ENCODE measurements at places on chromosomes 12 and 14.

GRCh38 chr12:68673788-68674187 is 13.0 kb upstream of the NUP107 start:
- DNase-seq, result no peak

DNA sequence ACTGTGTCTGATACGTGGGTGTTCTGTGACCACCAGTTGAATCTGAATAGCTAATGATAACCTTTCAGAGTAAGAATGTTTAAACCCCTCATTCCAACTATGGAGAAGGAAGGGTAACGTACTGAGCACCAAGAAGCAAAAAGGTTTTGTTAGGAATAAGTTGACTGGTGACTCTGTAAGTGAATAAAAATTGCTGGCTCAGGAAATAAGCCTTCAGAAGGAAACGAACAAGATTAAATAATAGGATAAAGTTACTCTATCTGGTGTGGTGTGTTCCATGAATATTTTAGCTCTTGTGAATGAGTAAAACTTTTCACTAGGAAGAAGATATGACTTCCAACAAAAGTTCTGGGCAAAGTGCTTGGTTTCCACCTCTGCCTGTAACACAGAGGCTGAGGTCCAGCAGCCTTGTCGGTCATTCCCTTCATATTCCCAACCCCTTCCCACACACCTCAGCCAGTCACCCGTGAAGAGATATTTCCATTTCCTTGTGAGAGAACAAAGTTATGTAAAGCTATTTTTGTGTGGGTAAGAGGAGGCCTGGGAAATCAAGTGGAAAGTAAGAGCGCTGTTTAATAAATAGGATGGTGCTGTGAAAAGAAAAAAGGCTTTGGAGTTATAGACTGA is 47.1 kb downstream of the ARF6 start:
- no peak for DNase-seq

GRCh38 chr12:9367828-9368227 is 159.6 kb upstream of the PZP start:
- DNase-seq, result no peak

DNA sequence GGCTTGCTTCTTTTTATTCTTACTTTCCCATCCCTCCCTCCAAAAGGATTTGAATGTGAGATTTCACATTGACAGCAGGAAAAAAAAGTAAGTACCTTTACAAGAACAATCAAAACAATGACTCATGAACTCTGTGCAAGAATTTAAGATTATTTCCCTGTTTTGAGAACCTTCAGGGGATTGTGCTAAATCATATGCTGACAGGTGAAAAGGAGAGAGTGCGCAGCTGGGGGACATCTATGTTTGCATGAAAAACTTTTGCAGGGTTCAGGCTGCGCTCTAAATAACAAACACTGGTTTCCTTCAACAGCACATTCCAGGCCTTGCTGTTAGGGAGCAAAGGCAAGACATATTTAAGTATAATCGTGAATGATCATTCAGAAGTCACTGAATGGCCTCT is 27.3 kb downstream of the RERG start:
- peak; percentile 68 for DNase-seq

GRCh38 chr12:82524641-82525040 is 162.1 kb upstream of the TMTC2 start:
- DNase-seq, result no peak

- DNase-seq, result peak; percentile 54
Observed at GRCh38 chr12:56221232-56221756, 428 bp downstream of the RNF41 start.

- DNase-seq, result no peak
Observed at GRCh38 chr12:23744696-23745095, 204.8 kb downstream of the SOX5 start.

- peak; percentile 43 for DNase-seq
Observed at GRCh38 chr14:99272632-99272898, 568 bp upstream of the BCL11B start.

DNA sequence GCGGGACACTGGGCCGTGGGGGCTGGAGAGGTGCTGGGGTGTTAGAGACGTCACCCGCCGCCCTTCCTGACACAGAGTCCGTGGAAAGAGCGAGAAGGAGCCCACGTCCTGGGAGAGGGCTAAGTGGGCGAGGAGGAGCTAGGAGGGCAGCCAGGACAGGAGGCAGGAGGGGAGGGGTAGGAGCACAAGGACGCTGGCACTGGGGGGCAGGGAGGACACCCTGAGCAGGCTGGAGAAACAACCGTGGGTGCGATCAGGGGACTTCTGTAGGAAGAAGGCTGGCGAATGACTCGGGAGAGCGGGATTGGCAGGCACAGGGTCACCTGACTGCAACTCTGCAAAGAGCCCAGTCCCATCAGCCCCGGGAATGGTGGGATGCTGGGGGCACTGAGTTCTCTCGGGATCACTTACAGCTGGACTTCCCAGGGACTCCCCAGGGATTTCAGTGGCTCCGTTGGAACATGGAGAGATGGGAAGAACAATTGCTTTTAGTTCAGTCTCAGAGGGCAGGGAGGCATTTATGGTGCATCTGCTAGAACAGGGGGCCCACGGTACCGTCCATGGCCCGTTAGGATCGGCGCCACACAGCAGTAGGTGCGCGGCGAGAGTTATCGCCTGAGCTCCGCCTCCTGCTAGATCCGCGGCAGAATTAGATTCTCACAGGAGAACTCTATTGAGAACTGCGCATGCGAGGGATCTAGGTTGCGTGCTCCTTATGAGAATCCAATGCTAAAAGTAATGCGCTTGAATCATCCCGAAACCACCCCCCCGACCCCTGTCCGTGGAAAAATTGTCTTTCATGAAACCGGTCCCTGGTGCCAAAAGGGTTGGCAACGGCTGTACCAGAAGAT is 24.3 kb downstream of the UBR7 start:
- peak; percentile 68 for DNase-seq

DNA sequence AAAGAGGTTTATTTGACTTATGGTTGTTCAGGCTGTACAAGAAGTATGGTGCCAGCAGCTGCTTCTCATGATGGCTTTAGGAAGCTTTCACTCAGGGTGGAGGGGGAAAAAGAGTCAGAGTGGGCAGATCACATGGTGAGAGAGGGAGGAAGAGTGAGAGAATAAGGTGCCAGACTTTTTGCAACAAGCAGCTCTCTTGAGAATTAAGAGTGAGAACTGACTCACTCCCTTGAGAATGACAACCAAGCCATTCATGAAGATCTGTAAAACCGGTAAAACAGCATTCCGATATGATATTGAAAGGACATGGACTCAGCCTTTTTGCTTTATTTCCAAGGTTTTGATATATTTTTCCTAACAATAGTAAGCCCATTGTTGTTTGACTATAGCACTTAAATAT is 501.2 kb downstream of the GALC start:
- peak; percentile 78 for DNase-seq

DNA sequence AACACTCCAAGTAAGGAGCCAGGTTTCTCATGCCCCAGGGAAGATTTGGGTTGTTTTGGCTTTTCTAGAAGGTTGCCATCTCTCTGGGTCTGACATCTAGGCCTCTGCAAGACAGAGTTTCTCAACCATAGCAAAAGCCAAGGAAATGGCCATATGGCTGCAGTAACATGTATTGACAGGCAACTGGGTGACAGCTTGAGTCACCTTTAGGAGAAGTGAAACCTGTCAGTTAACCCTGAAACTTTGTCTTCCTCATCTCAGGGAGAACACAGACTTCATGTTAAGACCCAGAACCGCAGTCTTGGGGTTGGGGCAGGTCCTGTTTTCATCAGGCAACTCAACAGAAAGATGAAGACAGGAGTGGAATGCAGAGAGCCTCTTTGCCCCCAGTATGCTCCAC is 46.0 kb upstream of the PLBD1 start:
- DNase-seq, result no peak

- DNase-seq, result no peak
Observed at GRCh38 chr14:55458800-55459515, 18.5 kb upstream of the TBPL2 start.

DNA sequence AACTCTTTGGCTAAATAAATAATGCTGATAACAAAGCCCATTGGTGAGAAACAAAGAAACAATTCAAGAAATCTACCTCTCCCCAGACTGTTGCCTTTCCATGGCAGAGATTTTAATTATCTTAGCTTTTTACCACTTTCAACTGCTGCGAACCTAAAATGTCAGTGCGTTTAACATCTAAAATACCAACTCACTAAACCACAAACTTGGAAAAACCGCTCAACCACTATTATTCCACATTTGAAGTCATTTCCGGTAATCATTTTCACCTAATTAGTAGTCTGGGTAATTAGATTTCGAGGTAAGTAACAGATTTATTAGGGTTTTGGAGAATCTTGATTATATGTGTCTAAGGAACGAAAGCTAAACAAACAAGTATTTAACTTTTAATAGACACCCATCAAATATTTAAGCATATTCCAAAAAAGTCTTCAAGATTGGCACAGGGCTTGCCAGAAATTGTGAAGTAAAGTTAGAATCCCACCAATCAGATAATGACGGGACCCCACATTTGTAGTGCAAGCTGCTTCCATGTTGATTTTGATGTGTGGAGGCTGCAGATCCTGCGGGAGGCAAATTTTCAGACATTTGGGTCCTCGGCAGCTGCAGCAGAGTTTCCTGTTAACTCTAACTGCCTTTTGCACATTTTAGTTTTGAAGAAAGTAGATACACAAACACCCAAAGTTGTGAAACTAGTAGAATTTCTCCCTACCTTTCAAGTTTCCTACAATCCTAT is 4.1 kb downstream of the OTX2 start:
- DNase-seq, result no peak

- peak; percentile 73 for DNase-seq
Observed at GRCh38 chr14:52961060-52961639, 10.3 kb upstream of the FERMT2 start.

DNA sequence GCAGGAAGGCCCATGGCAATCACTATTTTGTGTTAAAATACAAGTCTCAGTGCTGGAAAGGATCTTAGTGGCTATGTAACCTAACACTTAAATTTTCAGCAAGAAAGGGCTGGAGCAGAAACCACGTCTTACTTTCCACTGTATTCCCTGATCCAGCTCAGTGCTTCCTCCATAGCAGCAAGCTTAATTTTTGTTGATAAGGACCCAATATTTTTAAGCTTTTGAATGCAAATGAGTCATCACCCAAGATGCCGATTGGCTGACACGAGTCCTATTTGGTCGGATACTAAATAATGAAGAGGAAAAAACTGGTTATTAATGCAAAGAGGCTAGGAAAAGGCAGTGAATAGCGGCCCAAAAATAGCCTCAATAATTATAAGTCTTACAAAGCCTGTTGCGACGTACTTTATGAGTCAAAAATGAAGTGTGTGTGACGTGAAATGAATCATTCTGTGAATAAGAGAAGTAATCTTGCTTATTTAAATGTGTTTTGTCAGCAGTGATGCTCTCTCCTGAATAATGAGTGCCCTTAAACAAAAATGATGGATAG is 46.9 kb upstream of the IGF1 start:
- no peak for DNase-seq

- peak; percentile 12 for DNase-seq
Observed at GRCh38 chr12:96327889-96328288, 72.3 kb downstream of the CDK17 start.

DNA sequence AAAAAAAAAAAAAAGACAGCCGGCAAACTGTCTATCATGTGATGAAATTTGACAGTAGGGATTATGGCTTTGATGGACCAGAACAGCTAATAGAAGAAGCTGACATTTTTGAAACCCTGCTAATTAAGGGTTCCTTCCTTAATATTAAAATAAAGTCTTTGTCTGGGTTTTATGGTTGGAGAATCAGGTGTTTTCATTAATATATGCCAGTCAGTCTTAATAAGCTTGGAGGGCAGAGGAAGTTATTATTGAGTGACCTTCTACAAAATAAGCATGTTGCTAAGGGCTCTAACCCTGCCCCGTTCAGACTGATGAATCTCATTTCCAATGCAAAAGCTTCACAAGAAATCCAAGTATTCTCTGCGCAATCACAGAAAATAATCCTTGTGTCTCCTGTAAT is 289.8 kb downstream of the EGLN3 start:
- no peak for DNase-seq

GRCh38 chr14:99093532-99094517 is 178.2 kb downstream of the BCL11B start:
- no peak for DNase-seq

- DNase-seq, result no peak
Observed at GRCh38 chr12:7361265-7361664, 57.4 kb downstream of the ACSM4 start.

DNA sequence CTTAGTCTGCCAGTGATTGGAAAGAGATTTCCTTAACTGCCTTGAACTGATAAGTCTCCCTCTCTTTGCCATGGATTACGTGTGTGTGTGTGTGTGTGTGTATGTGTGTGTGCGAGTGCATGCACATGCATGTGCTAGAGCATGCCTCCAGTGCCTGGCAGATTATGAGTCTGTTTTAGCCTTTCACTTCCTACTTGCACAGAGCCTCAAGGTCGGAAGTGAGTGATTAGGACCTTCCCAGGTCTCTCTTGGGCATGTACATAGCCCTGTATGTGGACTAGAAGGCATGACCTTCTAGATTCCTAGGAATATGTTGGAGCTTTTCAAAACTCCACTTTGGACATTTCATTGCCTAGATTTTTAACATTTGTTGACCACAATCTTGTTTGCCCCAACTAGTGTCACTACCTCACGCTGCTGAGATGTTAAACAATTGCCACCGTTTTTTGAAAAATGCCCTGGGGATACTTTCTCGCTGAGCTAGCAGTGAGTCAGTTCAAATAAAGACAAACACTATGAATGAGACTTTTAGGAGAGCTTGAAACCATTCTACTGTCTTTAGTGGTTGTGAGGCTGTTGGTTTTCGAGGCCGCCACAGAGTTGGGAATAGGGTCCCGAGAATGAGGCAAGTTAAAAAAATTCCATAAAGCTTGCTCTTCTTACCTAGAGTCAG is 28.2 kb downstream of the KIAA0586 start:
- DNase-seq, result no peak

DNA sequence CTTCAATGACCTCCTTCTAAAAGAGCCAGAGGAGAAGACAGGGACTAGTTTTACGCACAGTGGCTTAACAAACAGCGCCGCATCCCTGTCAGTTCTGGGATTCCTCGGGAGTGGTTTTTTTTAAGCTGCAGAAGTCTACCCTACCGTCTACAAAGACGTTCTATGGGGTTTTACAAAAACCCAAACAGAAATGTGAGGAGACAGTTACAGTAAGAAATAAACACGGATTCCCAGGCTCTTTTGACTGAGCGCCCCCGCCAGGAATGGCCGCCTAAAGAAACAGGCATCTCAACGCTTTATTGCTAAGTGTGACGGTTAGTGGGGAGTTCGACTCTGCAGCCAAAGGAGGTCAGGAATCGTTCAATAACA is 484 bp downstream of the ALKBH1 start:
- DNase-seq, result peak; percentile 50

DNA sequence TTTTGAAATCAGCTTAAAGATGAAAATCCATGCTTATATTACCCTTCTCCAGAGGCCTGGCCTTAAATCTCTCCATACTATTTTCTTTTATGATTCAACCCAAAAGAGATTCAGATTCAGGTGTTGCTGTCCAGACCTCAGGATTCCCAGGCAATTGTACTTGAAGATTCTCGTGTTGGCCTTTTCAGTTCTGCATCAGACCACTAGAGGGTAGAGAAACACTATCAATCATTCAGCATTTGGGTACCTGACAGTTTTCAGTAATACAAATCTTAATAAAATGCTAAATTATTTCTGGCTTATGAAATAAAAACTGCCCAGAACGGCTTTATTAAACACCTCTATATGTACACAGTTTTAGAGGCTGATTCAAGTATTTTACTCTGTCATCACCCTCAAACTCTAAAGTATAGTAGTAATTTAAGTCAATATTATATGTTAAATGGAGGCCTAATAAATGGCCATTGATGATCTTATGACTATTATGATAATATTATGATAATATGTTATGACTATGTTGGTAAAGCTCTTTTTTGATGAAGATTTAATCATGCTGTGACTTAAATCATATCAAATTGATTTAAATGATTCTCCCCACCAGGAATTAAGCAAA is 301.1 kb downstream of the DUSP6 start:
- DNase-seq, result peak; percentile 83

- DNase-seq, result no peak
Observed at GRCh38 chr12:131049549-131050339, 96.0 kb downstream of the ADGRD1 start.
